ENCODE measurements at places on chromosomes 13 and 19. TPM values are rescaled to one million over a fixed set of nuclear protein-coding genes. Genes with fewer than 3 reads are reported as not detected.

GRCh38 chr13:112441226-112441625 is 65.1 kb downstream of the SPACA7 start:
- no peak for DNase-seq

DNA sequence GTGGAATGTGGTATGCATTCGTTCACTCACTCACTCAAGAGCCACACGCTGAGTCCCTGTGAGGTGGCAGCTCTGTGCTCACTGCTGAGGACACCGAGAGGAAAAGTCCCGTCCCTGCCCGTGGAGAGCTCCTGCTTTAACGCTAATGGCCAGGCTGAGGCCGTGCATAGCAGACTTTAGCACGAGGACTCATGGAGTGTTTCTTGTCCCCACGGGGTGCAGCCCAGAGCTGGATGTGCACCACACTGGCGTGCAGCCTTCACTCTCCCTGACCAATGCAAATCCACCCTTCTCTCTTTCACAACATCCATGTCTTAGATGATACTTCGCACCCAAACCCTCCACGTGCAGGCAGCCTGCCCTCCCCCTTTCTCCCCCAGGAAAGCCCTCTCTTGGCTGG is 159.6 kb upstream of the ZNF536 start:
- DNase-seq, result no peak

DNA sequence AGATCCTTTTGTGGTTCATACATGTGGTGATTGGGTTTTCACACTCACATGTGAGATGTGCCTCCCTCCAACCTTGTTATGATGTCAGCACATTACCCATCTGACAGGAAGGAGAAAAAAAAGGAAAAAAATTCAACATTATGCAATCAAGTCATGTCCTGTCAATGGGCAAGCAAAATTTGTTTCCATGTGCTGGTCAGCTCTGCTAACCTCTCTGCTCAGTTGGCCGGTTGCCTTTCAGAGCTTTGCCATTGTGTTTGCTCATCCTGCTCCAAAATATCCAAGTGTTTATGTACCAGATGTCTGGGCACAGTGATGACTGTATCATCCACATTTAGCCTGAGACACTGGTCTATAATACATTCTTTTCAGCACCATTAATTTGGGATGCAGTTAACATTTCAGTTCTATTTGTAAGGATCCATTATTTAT is 27.0 kb upstream of the METTL21C start:
- DNase-seq, result no peak

DNA sequence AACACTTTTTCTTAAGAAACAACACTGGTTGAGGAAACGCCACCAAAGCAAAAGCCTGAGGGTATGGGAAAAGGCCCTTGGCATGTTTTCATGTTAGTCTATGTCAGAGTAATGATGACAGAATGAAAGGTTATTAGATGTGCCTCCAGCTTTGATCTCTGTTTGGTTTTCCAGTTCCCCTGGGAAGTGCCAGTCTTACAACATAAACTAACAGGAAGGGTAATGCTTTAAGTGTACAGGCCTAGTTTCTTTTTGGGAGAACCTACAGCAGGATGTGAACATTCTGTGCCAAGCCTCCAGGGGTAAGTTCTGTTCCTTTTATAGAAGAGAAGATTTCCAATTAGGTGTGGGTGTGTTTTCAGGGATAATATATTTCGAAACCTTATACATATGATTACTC is 121.7 kb downstream of the FNDC3A start:
- no peak for DNase-seq

DNA sequence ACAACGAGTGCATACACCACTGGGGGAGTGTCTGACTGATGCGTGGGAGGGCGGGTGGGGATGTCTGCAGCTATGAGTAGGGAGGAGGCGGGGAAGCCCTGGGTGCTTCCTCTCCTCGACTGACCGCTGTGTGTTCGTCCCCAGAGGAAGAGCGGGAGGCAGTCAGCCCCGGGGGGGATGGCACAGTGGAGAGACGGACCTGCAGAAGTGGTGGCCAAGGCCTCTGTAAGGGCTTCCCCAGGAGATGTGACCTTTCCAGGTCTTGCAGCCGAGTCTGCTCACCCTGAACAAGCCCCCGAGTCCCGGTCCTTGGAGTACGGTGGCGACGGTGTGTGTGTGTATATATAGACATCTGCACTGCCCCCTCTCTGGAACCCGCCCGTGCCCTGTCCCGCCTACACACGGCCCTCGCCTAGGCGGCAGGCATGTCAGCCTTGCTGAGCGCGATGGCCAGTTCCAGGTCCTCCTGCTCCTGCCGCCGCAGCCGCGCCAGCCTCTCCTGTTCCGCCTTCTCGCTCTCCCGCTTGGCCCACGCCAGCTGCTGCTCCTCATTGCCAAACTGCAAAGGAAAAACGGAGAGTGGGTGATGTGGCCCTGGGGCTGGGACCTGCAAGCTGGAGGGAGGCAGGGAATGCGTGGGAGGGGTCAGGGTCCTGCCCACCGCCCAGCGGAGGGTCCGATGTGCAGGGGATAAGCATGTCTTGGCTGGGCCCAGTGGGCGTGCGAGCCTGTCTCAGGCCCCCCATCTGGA is 30.8 kb downstream of the KLF2 start:
- no peak for DNase-seq

DNA sequence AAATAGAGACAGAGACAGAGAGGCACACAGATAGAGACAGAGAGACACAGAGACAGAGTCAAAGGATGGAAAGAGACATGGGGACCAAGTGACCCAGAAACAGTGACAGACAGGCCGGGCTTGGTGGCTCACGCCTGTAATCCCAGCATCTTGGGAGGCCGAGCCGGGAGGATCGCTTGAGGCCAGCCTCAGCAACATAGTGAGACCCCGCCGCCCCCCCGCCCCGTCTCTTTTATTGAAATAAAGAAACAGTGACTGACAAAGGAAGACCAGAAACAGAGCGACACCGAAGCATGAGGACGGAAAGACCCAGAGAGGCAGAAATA is 848 bp upstream of the NECTIN2 start:
- peak; percentile 61 for DNase-seq

GRCh38 chr13:34897220-34897619 is 44.9 kb upstream of the NBEA start:
- no peak for DNase-seq

GRCh38 chr19:7492142-7492541 is 3.3 kb upstream of the PEX11G start:
- DNase-seq, result no peak

The ZSCAN18 gene
- 18.4 TPM for total RNA-seq

DNA sequence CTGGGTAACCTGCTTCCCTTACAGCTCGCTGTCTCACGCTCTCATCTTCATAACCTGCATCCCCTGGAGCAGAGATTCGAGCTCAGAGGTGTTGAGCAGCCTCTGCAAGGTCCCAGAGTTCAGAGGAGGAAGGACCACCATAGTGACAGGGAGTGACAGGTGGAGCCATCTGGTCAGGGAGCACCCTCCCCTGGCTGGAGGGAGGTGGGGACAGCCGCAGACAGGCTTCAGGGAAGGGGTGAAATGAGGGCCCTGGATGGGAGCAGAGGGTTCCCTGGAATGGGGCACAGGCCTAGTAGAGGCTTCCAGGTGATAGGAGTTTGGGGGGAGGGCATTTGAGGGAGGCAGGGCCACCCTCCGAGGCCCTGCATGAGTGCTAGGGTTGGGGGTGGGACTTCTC is 82.1 kb downstream of the ZNF429 start:
- no peak for DNase-seq

The ZNF560 gene
- total RNA-seq, result not detected

DNA sequence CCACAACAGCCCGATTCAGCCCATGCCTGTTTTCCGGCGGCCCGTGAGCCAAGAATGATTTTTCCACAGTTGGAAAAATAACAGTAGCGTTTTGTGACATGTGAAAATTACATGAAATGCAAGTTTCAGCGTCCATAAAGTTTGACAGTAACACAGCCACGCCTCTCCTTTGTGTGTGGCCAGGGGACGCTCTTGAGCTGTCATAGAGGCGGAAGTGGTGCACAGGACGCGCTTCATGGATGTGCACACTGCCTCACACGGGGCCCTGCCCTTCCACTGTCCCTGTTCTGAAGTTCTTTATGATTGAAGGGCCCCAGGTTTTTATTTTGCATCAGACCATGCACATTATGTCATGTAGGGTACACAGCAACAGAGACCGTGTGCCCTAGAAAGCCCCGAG is 12.4 kb upstream of the ELAVL1 start:
- DNase-seq, result no peak

- DNase-seq, result no peak
These were observed 36.8 kb downstream of the C13orf46 start for GRCh38 chr13:113937073-113937472.

DNA sequence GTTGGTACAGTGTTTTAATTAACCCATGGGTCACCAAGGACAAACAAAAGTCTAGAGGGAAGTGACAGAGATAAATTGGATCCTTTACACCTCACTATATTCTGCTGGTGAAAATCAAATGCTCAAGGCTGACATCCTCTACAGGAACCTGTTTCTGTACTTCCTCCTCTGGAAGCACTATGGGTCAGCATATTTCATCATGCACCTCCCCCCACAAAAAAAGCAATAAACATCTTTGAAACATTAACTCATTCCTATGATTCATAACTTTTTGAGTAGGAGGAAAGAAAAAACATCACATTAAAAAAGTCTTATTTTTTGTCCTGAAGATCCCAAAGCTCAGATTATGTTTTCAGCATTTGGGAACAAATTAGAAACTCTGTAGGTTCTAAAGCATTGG is 588.3 kb upstream of the SGCG start:
- no peak for DNase-seq

The FGF22 gene
- total RNA-seq, result 0.22 TPM

- no peak for DNase-seq
These were observed 292.9 kb downstream of the KLF5 start for GRCh38 chr13:73351730-73352129.

DNA sequence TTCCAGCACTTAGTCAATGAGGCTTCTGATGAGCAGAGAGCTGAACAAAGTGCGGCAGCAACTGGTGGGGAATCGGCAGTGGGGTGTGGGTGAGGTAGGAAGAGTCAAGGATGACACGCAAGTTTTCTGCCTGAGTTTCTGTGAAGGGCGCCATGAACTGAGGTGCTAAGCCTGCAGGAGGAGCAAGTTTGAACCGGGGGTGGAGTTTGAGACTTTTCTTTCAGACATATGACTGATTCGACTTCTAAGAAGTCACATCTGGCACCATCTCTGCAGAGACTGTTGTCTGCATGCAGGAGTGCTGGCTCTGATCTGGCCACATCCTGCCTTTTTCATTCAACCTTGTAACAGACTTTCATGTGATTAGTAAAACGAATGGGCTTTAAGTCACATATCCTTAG is 14.8 kb upstream of the GPI start:
- no peak for DNase-seq

- DNase-seq, result no peak
These were observed 56.2 kb upstream of the AKAP11 start for GRCh38 chr13:42215578-42216421.

The ZNF443 gene
- 1.6 TPM for total RNA-seq

The ZNF136 gene
- total RNA-seq, result 5.8 TPM

DNA sequence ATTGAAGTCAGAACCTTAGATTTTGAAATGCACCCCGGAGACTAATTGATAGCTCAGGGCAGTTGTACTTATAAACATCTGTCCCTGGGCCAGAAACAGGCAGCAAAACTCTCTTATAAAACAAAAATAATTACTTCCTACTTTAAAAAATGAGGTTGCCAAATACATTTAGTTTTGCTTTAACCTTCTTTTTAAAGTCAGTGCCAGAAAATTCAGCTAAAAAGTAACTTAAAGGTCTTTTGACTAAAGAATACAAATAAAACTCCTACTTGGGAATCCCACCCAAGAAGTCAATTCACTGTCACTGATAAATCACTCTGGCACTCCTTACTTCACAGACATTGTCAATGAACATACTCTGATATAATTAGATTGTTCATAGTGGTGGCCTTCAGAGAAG is 60.7 kb downstream of the DOCK9 start:
- DNase-seq, result no peak

GRCh38 chr13:49733181-49733951 is 42.1 kb upstream of the EBPL start:
- no peak for DNase-seq

The ZNF432 gene
- total RNA-seq, result 4.8 TPM

DNA sequence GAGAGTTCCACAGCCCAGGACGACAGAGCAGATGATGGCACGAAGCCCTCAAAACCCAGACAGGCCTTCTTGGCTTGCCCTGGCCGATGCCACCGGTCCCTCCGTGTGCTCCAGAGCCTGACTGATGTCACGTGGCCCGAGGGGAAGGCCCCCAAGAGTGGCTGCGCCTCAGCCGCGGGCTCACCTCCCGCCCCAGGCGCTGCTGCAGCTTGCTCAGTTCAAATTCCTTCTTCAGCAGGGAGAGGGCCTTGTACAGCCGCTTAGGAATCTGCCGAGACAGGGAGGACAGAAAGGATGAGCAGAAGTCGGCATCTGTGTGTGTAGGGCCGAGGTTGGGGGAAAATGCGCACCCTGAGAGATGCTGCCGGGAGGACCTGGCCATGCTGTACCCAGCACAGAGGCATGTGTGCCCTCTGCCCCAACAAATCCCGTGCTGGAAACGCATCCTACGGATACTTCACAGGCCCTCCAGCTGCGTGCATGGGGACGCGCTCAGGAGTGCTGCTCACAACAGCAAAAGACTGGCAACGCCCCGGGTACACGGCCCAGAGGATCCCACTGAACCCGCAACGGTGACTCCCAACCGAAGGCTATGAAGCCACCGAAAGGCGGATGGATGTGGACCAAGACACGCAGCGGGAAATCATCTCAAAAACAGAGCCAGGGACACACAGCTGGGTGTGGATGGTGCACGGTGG is 12.9 kb downstream of the LONP1 start:
- no peak for DNase-seq

The AMER2 gene
- not detected for total RNA-seq

DNA sequence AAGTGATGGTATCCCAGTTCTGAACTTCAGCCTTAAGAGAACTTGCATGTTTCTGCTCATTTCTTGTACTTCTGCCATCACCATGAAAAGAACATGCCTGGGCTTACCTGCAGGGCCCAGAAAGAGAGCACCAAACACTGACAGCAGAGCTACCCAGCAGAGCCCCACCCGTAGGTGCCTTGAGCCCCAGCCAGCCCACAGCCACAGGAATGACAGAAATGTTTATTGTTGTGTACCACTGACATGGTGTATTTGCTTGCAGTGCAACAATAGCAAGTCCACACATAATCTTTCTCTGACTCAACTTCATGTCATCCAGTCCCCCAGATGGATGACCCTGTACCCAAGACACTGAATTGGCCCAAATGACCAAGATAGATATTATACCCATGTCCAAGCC is 195.2 kb downstream of the TSHZ3 start:
- no peak for DNase-seq

DNA sequence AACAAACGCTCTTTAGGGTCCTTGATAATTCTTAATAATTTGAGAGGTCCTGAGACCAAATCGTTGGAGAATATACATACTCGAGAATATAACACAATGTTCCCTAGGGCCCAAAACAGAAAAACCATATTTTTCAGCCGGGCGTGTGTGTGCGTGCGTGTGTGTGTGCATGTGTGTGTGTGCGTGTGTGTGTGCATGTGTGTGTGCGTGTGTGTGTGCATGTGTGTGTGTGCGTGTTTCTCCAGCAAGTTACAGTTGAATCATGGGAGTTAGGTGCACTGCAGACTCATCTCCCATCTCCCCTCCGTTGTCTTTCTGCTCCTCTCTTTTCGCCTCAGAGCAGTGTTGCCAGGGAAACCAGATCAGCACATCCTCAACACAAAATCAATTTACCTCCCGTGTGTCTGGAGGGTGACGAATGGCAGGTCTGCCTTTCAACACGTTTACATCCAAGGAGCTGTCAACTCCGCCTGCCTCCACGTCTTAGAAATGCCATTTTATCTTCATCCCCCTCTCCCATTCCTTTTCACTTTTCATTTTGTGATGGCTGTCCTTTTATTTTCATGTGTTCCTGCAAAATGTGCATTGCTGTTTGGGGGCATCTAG is 8.3 kb upstream of the PNMA8B start:
- DNase-seq, result no peak

The KIR3DL1 gene
- not detected for total RNA-seq

The PABPC3 gene
- total RNA-seq, result 0.19 TPM

GRCh38 chr19:58466089-58466759 is 656 bp upstream of the ZNF324 start:
- no peak for DNase-seq
